Tongue (tissue), 3 donors: ENCODE measurements at places on chromosomes 11 and 22. TPM values are rescaled to one million over a fixed set of nuclear protein-coding genes. Genes with fewer than 3 reads are reported as not detected.

DNA sequence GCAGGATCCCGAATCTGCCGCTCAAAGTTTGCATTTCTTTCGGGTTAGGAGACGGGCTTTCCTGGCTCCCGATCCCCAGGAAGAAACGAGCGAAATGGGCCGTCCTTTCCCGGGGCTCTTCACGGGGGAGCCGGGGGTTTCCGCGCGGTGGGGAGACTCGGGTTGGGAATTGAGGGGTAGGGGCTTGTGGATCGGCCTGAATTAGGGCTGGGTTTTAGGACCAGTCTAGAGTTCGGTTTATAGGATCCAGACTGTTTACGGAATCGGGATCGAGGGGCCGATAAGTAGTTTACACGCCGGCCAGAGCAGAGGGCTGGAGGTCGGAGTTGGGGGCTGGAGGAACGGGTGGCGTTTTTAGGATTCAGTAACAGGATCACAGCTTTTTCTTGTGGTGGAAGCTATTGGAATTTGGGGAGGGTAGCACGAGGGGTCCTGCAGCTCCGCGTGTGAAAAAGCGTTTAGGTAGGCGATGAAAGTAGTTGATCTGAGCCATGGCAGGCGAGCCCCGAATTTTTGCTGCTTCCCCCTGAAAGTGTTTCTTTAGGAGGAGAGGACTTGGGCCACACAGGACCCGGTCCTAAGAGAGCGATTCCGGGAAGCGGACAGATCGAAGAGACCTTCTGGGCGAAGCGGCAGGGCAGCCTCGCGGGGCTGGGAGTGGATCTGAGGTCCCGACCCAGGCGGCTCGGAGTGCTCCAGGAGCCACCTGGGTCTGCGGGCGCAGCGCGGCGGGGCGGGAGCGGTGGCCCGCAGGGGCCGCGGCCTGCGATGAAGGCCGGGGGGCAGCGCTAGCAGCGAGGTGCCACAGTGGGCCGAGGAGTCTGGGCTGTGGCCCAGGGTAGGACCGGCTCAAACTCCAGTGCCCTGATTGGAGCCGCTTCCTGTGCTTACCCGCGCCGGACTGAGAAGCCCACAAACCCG, 1.6 kb downstream of the PKNOX2 start:
- DNase-seq = peak; percentile 48

DNA sequence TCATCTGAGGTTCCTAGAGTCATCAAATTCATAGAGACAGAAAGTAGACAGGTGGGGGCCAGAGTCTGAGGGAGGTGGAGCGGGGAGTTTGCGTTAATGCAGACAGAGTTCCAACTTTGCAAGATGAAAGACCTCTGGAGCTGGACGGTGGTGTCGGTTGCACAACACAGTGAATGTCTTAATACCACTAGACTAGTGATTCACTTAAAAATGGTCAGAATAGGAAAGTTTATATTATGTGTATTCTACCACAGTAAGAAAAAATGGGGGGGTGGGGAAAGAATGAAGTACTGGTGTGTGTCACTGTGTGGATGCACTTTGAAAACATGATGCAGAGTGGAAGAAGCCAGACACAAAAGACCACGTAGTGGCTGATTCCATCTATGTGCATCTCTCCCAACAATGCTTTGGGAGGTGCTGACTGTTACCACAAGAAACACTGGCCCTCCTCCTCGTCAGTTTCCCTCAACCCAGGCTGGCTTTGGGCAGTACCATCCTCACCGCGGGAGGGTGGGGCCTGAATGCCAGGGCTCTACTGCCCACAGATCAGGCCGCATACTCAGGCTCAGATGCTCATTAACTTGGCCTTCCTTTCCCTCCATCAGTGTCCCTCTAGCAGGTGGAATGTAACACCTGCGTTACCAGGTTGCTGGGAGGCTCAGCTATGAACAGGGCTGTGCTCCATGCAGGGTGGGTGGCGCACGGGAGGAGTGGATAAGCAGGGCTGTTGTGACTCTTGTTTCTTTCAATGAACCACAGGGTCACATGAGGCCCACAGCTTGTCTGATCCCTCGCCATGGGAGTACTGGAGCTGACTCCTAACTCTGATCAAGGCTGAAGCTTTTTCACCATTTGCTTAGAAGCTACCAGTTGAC, 297.0 kb downstream of the CTTN start:
- no peak for DNase-seq

DNA sequence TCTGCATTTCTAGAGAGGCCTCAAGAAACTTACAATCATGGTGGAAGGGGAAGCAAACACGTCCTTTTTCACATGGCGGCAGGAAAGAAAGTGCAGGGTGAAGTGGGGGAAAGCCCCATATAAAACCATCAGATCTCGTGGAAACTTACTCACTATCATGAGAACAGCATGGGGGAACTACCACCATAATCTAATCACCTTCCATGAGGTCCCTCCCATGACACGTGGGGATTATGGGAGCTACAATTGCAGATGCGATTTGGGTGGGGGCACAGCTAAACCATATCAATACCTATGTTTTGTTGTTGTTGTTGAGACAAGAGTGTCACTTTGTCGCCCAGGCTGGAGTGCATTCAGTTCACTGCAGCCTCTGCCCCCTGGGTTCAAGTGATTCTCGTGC, 29.9 kb downstream of the SFI1 start:
- DNase-seq = no peak

ACRV1 gene
- not detected for total RNA-seq

OR51B2 gene
- 1.0 TPM for total RNA-seq

FKBP2 gene
- 28.6 TPM for total RNA-seq

DNA sequence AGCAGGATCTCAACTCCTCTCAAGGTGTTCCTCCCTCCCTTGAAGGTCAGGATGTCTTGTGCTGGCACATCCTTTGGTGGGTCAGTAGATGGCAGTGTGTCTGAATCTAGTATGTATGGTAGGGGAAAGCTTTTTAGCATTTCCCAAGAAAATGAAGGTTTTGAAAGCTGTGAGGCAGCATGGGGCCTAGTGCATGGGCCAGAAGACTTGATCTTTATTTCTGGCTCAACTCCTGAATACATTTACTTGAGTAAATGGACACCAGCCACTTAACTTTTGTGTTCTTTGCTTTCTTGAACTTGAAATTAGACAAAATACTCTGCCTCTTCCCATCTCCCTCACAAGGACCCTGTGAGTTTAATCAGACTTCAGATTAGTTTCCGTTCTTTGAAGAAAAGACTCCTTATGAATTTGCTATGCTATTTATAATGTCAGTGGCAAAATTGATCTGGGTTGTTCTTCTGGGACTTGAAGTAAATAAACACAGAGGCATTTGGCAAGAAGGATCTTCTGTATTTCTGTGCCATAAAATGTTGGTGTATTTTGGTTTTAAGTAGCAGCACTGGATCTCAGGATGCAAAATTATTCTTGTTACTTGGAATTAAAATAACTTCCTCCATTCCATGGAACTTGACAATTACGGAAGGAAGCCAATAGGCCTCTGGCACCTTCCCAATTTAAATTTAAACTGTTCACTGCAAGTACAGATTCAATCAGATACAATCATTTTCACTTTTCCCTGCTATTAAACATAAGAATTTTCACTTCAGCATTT, 288.8 kb downstream of the CASP12 start:
- DNase-seq = peak; percentile 56
